Stimulated activated CD8-positive, alpha-beta memory T cell treated with anti-CD3 and anti-CD28 coated beads, Interleukin-12 subunit alpha, Interleukin-12 subunit beta, amount 100 ng/mL, for 1 hour (primary cell): ENCODE measurements at places on chromosomes 5 and 9.

GRCh38 chr5:65802820-65803219, 80.8 kb downstream of the NLN start:
- no peak for DNase-seq

- no peak for DNase-seq
Observed at GRCh38 chr9:101738566-101739183, at the start of gene GRIN3A. Gene GRIN3A, minus strand, starts transcription at chr9:101738647. Its CDS starts 668 bp downstream, at chr9:101737979.

- DNase-seq = no peak
Observed at GRCh38 chr5:88769165-88769564, 113.8 kb downstream of the MEF2C start.

GRCh38 chr5:168788107-168788506, 208.9 kb upstream of the PANK3 start:
- DNase-seq = no peak

GRCh38 chr9:95406121-95406520, 88.6 kb upstream of the FANCC start:
- DNase-seq = no peak

- no peak for DNase-seq
Observed at GRCh38 chr5:121969660-121970295, 8.0 kb downstream of the SRFBP1 start.

DNA sequence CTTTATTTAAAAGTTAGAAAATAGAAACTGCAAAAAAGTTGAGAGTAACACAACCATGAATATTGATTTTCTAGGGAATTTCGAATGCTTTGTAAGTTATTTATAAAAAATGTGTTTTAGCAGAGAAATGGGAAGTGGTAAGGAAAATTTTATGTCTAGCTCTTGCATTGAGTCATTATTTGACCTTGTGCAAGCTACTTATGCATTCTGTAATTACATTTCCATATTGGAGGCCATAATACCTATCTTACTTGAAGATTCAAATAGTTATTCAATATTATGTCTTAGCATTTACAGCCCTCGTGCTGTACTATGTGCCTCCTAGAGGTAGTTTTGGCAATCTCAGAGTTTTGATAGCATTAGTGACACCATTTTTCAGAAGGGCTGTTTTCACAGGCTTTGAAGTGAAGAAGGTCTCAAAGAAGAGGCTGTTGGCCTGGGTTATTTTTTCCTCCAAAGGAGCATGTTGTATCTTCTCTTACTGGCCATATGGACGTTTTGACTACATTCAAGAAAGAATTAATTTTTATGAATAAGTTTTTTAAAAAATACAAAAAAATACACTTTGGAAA, 7.4 kb upstream of the DAP start:
- no peak for DNase-seq

DNA sequence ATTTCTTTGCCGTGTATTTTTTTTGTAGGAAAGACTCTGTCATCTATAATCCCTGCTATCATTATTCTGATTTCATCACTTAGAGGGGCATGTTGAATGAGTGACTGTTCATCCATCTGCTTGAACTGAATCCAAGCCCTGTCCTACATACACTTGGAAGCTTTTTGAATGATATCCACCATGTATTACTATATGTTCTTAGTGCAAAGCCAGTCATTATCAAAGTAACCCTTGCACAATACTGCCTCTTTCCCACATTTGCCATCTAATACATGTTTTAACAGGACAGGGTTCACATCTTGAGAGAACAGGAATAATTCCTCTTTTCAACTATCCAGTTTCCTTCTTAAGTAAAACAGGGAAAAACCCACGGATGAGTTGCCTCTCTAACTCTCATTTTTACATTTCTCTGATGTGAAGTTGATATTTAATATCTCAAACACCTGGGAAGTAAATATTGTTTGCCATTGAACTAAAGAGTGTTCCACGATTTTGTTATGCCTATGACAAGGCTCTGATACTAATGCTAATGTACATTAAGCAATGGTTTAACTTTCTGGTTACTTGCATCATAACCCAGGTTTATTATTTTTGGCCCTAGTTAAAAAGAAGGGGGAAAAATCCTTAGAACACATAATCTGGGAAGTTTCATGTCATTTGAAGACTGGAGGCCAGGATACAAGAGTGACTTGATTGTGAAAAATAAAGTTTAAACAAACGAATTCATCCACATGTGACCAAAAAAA, 103.7 kb upstream of the TARS1 start:
- no peak for DNase-seq

DNA sequence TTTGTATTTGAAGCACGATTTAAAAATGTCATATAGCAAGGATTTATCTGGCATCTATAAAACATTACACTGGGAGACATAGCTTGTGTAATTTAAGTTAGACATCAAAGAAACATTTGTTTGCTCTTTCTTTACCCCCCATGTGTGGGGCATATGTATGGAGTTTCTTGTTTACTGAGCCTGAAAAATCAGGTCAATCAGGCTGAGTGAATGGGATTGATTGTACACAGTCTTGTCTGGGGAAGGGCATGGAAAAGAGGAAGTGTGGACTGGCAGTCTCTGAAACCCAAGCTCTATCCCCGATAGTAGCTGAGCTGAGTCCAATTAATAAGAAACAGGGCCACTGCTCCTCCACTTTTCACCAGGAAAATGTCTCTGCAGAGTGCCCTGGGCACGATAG, 49.4 kb downstream of the SLC46A2 start:
- DNase-seq = no peak

GRCh38 chr5:35859101-35859661, 2.5 kb downstream of the IL7R start:
- no peak for DNase-seq

- no peak for DNase-seq
Observed at GRCh38 chr5:45694255-45694814, 1.8 kb downstream of the HCN1 start.
